AG08395 (cell line): ENCODE measurements at places on chromosomes 16 and 17.
A peak's percentile ranks its signal among the peaks of the same experiment; 100 is the strongest.

GRCh38 chr16:67803894-67804293, 2.5 kb downstream of the RANBP10 start:
- DNase-seq = no peak

GRCh38 chr17:56020369-56020768, 132.9 kb upstream of the ANKFN1 start:
- no peak for DNase-seq

DNA sequence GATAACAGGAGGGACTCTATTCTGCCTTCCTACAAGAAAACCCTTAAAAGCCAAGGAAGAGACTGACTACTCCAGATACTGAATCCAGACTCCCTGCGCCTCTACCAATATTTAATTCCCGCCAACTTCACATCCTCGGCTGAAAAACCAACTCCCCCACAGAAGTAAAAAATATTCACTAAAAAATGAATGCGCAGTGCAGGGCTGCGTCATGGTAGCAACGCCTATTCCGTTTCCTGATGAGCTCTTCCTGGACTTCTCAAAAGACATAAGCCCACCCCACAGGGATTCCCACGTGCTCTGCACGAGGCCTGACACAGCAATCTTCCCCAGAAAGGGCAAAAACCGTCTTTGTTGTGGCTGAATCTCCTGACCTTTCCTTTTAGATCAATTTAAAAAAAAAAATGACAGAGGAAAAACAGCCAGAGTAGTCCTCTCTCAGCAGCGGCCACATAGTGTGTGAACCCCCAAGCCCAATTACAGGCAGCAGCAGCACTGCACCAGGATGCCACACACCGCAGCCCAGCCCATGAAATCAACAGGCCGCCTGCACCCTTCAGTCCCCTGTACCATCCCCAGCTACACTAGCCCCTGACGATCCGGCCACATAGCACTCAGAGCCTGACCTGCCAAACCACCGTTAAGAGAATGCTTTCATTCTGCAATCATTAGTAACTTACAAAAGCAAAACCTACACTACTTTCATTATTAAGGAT, 23.9 kb downstream of the KLHDC4 start:
- no peak for DNase-seq

GRCh38 chr17:58375256-58375655, 23.3 kb upstream of the SUPT4H1 start:
- no peak for DNase-seq

DNA sequence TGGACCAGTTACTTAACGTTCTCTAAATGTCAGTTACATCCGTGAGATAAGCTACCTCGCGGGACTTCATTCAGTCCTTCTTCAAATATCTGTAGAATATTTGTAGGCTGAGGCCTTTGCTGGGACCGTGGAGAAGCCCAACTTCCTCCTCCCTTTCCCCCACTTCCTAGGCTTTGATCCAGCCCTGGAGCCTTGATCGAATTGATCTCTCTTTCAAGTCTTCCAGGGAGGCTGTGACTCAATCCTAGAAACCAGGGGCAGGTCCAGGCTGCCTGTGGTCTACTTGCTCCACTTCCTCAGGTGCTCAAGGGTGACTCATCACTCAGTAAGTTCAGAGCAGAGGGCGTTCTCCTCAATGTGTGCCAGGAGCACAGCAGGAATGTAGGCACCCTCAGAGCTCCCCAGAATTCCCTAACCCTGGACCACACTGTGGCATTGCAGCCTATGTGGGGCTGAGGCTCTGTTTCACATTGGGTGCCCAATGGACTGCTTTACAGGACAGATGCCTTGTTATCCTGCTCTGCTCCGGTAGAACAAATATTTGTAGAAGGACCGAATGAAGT, 11.2 kb upstream of the CEP20 start:
- DNase-seq = peak; percentile 72

DNA sequence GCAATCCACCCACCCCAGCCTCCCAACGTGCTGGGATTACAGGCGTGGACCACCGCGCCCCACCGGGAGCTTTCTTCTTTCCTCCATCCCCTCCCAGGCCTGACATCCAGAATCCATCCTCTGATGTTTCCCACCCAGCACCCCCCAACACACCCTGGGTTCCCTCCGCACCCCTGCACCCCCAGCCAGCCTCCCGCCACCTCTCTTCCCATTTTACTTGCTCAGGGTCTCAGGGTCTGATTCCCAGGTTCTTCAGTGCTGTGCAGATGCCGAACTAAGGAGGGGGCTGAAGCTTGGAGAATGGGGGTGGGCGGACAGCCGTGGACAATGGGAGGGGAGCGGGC, 225 bp downstream of the ASGR1 start:
- no peak for DNase-seq
